ENCODE measurements at places on chromosomes 4 and X.

GRCh38 chr4:67375291-67375690 lies 170.0 kb downstream of the CENPC start:
- no peak for DNase-seq

- no peak for DNase-seq
These were observed 246.6 kb downstream of the OPHN1 start for GRCh38 chrX:68186552-68187262.

GRCh38 chrX:47129899-47130358 lies 14.6 kb downstream of the NDUFB11 start:
- no peak for DNase-seq

DNA sequence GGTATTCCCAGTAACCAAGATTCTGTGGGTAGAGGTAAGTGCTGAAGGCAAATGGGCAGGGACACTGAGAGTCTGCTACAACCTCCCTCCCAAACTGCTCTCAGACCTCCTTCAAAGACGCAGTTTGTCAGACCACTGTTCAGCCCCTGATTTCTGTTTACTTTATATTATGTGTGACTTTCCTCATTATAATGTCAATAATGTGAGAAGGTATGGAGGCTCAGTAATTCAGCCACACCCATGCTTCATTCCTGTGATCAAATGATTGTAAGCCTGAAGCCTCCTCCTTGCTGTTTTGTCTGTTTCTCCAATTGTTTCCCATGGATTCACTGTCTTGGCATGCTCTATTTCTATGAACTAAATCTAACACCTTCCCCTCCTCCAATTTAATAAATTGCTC lies 75.6 kb downstream of the SYTL5 start:
- DNase-seq = no peak

GRCh38 chr4:96713271-96713850 lies 873.5 kb downstream of the PDHA2 start:
- no peak for DNase-seq

DNA sequence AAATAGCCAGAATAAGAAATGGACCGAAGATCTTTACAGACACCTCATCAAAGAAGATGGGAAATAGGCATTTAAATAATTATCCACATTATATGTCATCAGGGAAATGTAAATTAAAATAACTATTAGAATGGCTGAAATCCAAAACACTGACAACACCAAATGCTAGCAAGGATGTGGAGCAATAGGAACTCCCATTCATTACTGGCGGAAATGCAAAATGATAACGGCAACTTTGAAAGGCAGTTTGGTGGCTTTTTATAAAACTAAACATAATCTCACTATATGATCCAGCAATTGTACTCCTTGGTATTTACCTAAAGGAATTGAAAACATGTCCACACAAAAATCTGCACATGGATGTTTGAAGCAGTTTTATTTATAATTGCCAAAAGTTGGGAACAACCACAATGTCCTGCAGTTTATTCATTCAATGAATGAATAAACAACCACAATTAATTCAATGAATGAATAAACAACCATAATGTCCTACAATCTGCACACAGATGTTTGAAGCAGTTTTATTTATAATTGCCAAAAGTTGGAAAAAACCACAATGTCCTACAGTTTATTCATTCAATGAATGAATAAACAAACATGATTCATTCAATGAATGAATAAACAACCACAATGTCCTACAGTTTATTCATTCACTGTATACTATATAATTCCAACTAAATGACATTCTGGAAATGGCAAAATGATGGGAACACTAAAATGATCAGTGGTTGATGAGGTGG lies 117.6 kb upstream of the PCDH18 start:
- no peak for DNase-seq

- no peak for DNase-seq
These were observed 574 bp upstream of the MOB1B start for GRCh38 chr4:70901607-70901983.

DNA sequence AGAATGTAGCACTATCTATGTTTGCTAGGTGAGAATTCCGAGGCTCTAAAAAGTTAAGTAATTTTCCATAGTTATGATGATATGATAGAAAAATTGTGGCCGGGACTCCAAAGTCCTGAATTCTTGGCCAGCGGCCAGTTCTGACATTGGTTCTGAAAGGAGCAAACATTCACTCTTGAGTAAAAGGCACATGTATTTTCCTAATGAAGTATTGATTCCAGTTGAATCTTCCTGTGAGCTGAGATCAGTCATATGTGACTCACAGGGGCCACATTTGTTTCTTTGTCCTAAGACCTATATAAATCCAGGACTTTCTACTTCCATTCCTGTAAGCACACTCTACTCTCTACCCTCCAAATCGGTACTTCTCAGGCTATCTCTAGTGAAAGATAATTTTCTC lies 349.9 kb downstream of the BMPR1B start:
- no peak for DNase-seq

DNA sequence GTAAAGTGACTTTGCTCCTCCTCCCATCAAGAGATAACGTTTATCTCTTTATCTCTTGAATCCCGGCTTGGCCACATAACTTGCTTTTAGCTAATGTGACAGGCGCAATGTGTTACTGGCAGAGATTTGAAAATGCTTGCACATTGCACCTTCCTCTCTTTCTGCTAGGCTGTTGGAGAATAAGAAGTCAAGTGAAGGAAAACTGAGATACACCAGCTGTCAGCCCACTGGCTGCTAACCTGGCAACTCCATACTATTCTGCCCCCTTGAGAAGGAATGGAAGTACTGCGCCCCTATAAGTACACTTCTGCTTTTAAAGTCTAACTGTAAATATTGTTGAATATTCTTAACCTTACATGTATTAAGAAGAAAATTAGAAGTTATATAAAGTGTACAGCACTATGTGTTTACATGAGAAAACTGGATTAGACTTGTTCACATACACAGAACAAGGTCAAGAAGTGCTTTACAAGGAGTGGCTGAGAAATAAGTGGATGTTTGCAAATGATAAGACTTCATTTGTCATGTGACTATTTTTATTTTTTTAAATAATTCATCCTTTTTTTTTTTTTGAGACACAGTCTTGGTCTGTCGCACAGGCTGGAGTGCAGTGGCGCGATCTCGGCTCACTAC lies 424.5 kb upstream of the CTSO start:
- DNase-seq = no peak

- DNase-seq = no peak
These were observed 8.7 kb downstream of the TMEM187 start for GRCh38 chrX:153981231-153981630.

GRCh38 chr4:22021106-22021505 lies 72.5 kb upstream of the KCNIP4 start:
- DNase-seq = no peak

DNA sequence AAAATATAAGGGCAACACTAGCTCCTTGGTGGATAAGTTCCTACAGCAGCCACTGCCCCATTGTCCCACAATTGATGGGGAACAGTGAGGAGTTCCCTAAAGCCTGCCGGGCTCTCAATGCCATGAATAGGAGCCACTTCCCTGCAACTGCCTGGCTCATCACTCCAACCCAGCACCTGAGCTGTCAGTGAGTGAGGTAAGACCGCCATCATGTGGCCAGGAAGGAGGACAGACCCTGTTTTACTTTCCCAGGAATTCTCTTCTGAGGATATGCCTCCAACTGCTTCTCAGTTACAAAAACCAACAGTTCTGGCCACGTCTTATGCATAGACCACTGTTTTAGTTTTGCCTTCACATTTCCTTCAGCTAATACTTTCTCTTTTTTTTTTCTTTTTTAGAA lies 45.5 kb downstream of the SRPX start:
- peak; percentile 0 for DNase-seq

DNA sequence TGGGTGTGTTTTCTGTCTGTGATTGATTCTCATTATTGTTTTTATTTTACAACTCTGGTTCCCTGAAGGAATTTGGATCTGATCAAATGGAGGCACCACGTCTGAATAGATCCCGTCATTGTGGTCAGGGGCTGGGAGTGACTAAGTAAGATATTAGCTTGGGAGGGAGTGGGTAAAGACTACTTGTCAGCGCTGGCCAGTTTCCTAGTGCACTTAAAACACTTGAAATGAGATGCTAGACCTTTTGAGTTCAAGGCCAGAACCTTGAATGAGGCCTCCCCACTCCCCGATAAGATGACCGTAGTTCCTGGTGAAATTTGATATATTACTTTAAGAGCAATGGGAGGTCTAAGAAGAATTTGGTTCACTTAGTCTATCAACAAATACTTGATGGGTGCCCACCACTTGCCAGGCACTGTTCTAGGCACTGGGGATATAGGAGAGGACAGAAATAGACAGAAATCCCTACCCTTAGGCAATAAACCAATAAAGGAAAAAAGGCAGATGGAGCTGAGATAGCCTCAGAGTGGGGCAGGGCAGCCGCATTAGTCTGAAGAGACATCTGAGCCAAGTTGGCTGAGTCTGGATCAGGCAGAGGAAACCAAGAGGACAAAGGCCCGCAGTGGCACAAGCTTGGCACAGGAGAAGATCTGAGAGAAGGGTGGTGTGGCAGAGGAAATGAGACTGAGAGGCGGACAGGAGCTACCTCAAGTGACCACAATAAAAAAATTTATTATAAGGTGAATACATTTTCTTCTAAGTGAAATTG lies 11.8 kb downstream of the FAM184B start:
- DNase-seq = no peak

GRCh38 chr4:130131536-130131935 lies 1035.6 kb downstream of the C4orf33 start:
- no peak for DNase-seq

DNA sequence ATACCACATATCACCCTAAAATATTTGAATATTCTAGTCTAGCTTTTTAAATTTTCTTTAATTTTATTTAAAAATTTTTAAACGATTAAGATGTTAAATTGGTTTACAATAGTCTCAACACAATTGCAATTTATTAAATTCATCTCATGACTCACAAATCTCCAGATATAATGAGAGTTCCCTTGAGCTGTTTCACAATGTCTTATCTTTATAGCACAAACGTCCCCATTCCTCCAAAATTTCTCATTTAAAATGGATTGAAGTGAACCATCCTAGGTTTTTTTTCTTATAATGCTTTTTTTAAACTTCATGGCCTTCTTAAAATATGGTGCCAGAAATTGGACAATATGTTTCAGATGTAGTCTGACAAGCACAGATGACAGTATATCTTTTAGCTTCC lies 204.4 kb downstream of the GABRB1 start:
- DNase-seq = no peak

- no peak for DNase-seq
These were observed 654.2 kb downstream of the PCDH7 start for GRCh38 chr4:31374256-31374960.

DNA sequence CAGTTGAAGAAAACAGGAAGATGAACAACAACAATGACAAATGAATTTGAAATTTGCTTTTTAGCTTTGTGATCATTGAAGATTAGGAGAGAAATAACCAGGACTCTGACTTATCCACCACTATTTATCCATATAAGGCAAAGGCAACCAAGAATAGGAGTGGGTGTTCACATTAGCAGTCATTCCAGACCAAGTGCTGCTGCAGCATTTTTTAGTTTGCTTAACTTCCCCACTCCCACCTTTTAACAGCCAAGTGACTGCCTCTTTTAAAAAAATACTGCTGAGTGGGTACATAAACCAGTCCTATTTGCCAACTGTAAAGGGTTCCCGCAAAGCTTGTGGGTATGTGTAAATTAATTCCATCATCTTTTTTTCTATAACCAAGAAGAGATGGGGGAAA lies 230.9 kb downstream of the IQCM start:
- DNase-seq = no peak

DNA sequence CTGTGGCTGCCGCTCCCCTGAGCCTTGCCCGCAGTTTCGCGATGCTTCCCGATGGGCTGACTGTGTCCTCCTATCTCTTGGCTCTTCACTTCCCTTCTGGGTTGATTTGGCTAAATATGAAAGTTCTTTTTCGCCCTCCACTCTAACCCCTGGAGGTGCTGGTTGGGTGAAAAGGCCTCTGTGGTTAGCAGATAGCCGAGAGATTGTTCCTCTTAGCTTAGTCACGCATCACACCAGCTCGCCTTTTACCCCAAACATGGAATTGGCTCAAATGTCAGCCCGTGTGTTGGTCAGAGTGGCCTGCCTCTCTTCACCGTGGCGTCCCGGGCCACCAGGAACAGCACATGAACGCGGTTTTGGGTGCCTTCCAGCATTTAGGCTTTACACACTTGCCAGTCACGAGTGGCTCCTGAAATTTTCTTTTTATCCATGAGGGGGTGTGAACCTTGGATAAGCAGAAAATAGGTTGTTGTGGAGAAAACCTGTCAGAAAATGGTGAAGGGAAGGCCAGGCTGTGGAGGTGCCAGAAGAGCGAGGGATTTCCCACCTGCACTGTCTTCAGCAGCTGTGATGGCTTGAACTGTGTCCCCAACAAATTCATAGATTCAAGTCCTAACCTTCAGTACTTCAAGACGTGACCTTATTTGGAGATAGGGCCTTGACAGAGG lies 8.9 kb downstream of the CLCN4 start:
- no peak for DNase-seq

- no peak for DNase-seq
These were observed 24.6 kb upstream of the PDLIM3 start for GRCh38 chr4:185559915-185560281.

DNA sequence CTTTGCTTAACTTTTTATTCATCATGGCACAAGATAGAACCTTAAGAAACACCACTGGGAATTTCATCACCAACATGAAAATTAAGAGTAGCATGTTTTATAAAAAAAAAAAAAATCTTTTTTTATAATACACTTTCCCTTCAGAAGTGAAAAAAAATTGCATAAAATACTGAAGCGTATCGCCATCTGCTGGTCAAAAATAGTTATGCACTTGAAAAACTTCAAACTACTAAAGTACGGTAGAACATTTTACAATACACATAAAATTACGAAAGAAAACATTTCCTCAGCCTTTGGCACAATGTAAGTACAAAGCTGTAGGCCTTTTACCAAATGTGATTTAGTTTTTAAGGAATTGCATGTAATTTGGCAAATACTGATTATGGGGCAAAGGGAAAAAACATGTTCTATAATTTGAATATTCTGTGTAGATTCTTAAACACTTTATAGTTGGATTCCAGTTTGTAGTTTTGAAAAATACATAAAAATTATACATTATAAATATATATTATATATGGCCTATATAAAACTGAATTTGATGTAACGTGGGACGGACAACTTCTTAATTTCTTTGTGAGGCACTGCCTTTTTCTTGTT lies 26.5 kb downstream of the HCCS start:
- no peak for DNase-seq

DNA sequence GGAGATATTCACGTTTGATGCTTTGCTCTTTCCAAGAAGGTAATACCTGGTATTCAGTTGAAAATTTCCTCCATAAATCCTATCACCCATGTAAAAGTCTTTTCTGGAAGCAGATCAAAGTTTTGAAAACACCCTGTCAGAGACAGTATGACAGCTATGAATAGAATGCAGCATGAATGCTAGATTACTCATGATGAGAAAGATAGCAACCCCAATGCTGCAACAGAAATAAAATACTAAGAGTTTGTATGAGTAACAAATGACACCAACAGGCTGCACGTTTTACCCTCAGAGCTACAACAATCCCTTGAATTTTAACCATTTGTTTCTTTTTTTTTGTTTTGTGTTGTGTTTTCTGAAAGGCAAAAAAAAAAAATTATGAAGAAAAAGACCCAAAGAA lies 108.6 kb downstream of the ARHGAP6 start:
- DNase-seq = no peak

- DNase-seq = no peak
These were observed 53.4 kb downstream of the KDR start for GRCh38 chr4:55071951-55072350.

- no peak for DNase-seq
These were observed 40.4 kb downstream of the RELL1 start for GRCh38 chr4:37645736-37646135.
